ENCODE measurements at places on chromosomes 3 and 15. TPM values are rescaled to one million over a fixed set of nuclear protein-coding genes. Genes with fewer than 3 reads are reported as not detected.

GRCh38 chr3:127822682-127823425 is 539 bp upstream of the MGLL start:
- DNase-seq: peak; percentile 26

DNA sequence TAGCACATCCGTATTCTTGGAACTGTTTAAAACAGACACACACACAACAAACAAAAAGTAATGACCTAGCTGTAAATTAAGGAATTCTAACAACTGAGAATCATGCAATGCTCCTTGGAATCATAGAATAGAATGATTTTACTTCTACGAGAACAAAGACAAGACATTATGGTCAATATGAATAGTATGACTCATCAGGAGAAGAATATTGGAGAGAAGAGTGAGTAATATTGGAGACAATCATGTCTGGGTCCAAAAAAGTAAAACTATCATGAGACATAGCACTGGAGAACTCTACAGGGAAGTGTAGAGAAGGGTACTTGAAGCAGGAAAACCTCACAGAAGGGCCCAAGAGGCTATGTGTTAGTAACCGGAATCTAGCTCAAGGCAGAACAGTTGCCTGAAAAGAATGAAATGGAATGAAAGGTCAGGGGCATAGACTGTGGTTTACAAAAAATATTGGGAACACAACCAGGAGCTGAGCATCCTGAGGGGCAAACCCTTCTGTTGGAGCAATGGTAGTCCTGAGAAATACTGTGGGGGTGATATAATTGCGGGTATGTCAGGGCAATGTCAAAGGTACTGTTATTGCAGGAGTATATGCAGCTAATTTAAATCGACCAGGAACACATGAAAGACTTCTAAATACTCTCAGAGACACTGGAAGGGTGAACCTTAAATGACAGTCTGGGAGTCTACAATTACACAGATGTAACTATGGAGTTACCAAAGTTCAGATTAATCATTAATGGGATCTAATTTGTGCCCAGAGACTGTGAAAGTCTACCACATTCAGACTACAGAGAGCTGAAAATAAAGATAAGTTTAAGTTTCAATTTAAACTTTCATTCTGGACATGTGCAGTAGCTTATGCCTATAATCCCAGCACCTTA is 201.2 kb downstream of the BCHE start:
- no peak for DNase-seq

DNA sequence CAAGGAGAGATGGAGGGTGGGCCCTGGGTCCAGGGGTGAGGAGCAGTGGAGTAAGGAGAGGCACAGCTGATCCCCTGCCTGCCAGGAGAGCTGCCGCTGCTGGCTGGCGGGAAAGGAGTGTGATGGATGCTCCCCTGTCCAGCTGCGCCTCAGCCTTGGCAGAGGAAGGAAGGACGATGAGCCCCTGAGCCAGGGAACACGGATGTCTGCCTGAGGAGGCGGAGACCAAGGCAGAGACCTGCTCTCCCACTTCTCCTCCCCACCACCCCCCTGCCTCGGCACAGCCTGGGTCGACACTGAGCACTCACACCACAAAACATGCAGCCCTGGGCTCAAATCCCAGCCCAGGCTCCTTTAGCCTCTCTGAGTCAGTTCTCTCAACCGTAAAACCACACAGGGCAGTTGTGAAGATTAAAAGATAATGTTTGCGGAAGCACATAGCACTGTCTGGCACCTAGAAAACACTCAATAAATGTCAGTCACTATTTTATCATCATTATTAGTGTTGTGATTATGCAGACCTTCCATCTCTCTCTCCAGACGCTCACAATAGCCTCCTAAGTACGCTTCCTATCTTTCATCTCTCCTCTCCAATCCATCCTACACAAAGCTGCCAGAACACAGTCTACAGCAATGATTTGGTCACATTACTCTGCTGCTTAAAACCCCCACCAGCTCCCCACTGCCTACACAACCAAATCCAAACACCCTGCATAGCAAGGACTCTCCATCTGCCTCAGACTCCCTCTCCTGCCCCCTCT is 52.2 kb downstream of the SEMA5B start:
- peak; percentile 68 for DNase-seq

- no peak for DNase-seq
Observed at GRCh38 chr3:12926660-12927059, 85.3 kb upstream of the RPL32 start.

- no peak for DNase-seq
Observed at GRCh38 chr15:57288926-57289580, 87.3 kb upstream of the CGNL1 start.

DNA sequence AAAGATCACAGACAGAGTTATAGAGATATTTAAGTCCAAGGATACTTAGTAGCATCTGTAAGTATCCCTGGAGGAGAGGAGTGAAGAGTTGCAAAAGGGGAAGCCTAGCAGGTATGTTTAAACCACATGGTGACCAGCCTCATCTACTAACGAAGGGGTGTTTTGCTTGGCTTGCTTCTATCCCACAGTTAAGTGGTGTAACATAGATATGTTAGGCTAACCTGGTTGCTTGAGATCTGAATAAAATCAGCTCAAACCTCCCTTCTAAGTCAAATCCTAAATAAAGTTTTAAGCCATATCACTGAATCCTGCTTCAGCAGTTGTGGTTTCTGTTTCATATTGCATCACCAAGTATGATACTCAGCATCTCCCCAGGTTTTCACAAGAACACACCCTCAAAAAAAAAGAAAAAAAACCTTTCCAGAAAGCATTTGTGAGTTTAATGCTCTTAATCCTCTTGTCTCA is 880.2 kb downstream of the ROBO1 start:
- no peak for DNase-seq

GRCh38 chr3:23811919-23812318 is 6.2 kb downstream of the UBE2E1 start:
- no peak for DNase-seq

GRCh38 chr3:57791245-57791644 is 35.1 kb downstream of the SLMAP start:
- no peak for DNase-seq

DNA sequence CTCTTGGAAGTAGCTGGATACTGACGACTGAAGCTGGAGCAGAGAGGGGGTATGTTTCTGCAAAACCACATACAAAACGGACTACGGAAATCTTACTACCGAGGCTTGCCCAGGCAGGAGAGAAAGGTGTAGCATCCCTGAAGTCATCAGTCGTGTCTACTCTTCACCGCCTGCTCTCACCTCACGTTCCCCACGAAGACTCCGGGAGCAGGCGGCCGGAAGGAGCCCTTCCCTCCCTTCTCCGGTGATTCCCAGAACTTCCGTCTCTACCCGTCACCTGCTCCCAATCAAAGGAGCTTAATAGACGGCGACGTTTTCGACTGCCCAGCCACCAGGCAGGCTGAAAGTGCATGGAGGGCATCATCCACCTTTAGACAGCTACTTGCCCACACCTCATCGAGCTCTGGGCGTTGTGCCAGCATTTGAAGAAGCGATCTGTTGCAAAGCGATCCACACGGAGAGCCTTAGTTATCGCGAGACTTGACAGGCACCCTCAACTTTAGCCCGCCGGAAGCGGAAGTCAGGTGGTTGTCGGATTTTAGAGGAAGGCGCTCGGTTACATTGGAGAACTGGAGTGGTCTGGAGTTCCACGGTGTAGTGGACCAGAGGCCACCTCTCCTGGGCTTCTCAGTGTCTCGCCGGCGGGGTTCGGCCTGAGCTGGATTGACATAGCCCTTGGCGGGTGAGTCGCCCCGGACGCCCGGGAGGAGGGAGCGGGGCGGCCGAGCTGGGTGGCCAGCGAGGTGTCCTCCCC is at the start of gene RAMAC:
Gene RAMAC (plus strand): TSS at position 523 of the 754 bp plus-strand sequence. CDS start 2,809 bp downstream, outside the sequence.
- DNase-seq: peak; percentile 100

GRCh38 chr15:66832664-66833063 is 130.6 kb downstream of the SMAD6 start:
- DNase-seq: no peak

- DNase-seq: no peak
Observed at GRCh38 chr3:43528498-43529099, 93.2 kb downstream of the ANO10 start.

GRCh38 chr3:186121968-186122367 is 13.1 kb upstream of the ETV5 start:
- peak; percentile 8 for DNase-seq

- DNase-seq: no peak
Observed at GRCh38 chr3:102092617-102093466, 243.5 kb downstream of the NFKBIZ start.

GRCh38 chr3:79047581-79047980 is 720.2 kb downstream of the ROBO1 start:
- DNase-seq: no peak

- DNase-seq: no peak
Observed at GRCh38 chr3:178201714-178202113, 334.5 kb upstream of the KCNMB2 start.

DNA sequence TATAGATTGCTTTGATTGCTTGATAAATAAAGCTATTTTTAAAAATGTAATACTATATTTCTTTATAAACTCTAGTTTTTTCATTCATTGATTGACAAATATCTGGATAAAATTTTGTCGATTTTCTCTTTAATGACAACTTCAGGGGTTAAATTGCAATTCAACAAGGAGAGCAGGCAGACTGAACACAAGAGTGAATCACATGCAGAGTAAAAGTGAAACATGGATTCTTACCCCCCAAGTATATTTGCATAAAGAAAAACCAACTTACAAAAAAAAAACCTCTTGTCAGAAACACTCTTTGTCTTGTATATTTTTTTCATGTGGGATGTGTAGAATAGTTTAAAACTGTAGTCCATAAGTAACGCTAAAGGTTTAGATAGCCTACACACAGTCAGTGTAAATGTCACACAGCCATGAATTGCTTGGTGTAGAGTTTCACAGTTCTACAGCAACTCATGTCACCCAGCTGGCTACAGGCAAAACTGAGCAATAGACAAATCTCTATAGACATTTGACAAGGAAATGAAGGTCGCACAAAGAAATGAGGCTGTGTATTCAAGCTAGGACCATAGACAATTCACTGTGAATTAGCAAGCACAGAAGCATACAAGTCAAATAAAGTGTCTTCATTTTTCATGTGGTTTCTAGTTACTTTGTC is 141.6 kb downstream of the THRB start:
- no peak for DNase-seq

DNA sequence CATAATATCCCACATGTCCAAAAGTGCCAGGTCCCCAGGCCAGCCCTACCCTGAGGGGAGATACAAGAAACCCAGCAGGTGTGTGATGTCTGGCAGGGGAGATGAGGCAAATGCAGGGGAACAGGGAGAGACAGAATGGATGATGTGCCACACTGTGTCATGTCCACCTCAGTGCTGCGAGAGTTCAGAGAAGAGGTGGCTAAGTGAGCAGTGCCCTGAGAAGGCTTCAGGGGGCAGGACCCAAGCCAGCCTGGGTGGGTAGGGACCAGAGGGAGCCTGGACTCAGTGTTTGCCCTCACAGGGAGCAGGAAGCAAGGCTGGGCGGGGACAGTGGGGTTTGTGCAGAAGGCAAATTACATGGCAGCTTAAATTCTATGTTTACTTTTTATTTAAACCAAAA is 61.2 kb downstream of the KLHL6 start:
- DNase-seq: no peak

GRCh38 chr15:65724464-65725215 is 67.5 kb downstream of the DENND4A start:
- no peak for DNase-seq

GRCh38 chr15:92104072-92104471 is 250.6 kb downstream of the SLCO3A1 start:
- no peak for DNase-seq

DNA sequence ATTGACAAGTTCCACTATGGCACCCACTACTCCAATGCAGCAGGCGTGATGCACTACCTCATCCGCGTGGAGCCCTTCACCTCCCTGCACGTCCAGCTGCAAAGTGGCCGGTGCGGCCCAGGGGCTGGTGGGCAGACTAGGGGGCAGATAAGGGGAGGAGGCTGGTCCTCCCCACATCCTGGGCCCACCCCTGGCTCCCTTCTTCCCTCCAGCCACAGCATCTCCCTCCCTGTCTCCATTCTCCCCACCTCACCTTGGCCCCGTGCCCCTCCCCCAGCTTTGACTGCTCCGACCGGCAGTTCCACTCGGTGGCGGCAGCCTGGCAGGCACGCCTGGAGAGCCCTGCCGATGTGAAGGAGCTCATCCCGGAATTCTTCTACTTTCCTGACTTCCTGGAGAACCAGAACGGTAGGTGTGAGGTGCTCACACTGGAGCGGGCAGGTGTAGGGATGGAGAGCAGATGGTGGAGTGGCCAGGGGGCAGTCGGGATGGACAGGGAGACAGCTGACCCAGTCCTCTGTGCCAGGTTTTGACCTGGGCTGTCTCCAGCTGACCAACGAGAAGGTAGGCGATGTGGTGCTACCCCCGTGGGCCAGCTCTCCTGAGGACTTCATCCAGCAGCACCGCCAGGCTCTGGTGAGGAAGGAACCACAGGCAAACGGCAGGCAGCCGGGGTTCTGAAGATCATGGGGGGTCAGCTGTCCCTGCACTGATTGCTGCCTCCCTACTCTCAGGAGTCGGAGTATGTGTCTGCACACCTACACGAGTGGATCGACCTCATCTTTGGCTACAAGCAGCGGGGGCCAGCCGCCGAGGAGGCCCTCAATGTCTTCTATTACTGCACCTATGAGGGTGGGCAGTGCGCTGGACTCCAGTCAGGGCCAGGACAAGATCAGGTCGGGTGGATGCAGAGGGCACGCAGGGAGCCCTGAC is 26.0 kb downstream of the NBEAL2 start:
- DNase-seq: peak; percentile 30

DNA sequence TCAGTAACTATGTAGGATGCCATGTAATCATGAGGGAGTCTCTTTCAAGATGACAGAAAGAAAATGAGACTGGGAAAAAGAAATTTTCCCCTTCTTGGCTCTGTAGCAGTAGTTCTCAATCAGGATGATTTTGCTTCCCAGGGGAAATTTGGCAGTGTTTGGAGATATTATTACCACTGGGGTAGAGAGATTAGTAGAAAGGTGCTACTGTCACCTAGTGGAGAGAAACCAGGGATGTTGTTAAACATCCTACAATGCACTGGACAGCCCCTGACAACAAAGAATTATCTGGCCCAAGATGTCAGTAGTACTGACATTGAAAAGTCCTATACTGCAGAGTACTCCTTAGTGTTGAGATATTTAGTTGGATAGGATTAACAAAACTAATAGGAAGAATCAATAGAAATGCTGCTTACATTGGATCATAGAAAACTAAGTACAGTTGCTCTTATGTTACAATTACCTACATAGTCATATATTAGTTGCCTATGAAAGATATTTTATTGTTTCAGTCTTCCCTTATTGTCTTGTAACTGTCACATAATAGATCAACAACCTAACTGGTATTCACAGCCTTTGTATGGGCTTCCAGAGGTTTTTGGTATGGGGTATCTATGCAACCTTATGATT is 433.3 kb downstream of the RAP2B start:
- no peak for DNase-seq

GRCh38 chr3:66435989-66436388 is 64.8 kb downstream of the LRIG1 start:
- DNase-seq: no peak

Gene ARID3B
- 6.0 TPM for total RNA-seq

Gene STAC
- 0.40 TPM for total RNA-seq

Gene RBM6
- total RNA-seq: 148 TPM

Gene TIGIT
- total RNA-seq: 0.11 TPM

Gene CFAP92
- total RNA-seq: 0.56 TPM

Gene RPL14
- 272 TPM for total RNA-seq
